Anterior cingulate cortex (tissue), 58 donors: ENCODE measurements at places on chromosomes 3 and 15.

DNA sequence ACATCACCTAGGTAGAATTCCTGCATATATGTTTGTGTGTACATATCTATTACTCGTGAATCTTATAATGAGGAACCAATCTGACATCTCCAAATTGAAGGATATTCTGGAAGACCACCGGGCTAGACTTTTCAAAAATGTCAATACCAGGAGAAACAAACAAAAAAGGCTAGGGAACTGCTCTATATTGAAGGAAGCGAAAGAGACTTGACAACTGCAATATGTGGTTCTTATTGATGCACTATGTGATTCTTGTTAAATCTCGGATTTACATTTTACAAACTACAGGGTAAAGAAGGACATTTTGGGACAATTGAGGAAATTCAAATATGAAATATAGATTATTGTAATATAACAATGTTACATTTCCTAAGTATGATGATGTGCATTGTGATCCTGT, 137.5 kb upstream of the CCDC54 start:
- DNase-seq, result no peak

DNA sequence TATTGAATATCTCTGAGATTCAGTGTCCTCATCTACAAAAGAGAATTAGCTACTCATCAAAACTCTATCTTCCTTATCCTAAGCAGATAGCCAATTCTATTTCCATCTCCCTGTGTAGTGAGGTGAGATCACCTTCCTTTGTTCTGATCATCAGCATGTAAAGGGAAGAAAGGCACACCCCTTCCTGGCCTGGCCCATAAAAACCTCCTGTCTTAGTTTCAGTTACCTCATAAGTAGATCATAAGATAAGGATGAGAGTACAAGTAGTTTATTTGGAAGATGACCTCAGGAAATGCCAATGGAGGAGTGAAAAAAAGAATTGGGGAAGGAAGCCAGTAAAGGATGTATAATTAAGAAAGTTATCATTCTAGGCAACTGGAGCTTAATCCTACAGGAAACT, 114.5 kb upstream of the GADL1 start:
- DNase-seq, result no peak

- DNase-seq, result no peak
Measured at GRCh38 chr3:142218703-142219102, 6.7 kb downstream of the GK5 start.

GRCh38 chr3:51389423-51390183, 1.5 kb upstream of the RBM15B start:
- DNase-seq, result peak; percentile 30

GRCh38 chr3:53254509-53255422, 1.1 kb downstream of the TKT start:
- peak; percentile 16 for DNase-seq

- DNase-seq, result no peak
Measured at GRCh38 chr3:122665226-122665786, 15.3 kb upstream of the PARP14 start.

DNA sequence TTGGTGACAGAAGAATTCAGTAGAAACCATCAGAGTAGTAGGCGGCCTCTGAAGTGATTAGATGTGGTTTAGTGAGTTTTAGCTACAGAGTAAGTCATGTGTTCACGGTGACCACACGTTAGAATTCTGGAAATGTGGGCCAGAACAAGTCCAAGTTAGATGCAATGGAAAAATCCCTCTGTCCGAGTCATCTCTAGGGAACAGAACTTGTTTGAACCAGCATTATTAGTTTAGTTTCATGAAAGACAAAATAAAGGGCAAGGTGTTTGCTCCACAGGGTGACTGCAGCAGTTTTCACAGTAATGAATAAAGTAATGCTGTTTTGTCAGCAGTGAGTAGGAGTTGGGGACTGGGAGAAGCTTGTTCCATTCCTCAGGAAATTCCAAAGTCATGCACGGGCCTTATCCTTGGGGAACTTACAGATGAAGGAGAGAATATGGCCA, 100.2 kb downstream of the CGNL1 start:
- no peak for DNase-seq

- DNase-seq, result no peak
Measured at GRCh38 chr3:42667096-42667522, 13.6 kb downstream of the ZBTB47 start.

GRCh38 chr3:44932986-44933944, 42.7 kb downstream of the ZDHHC3 start:
- no peak for DNase-seq

GRCh38 chr3:13785853-13786436, 93.9 kb downstream of the WNT7A start:
- no peak for DNase-seq

GRCh38 chr15:76866716-76867321, 38.3 kb downstream of the SCAPER start:
- no peak for DNase-seq

- DNase-seq, result no peak
Measured at GRCh38 chr15:87935583-87935982, 321.0 kb downstream of the NTRK3 start.

- peak; percentile 1 for DNase-seq
Measured at GRCh38 chr15:79595995-79596622, 164.0 kb downstream of the MINAR1 start.

- DNase-seq, result no peak
Measured at GRCh38 chr3:71310980-71311660, 272.4 kb downstream of the FOXP1 start.

- DNase-seq, result no peak
Measured at GRCh38 chr3:68996356-68996995, 17.0 kb downstream of the EOGT start.

- no peak for DNase-seq
Measured at GRCh38 chr3:14424711-14425580, 22.5 kb downstream of the SLC6A6 start.

DNA sequence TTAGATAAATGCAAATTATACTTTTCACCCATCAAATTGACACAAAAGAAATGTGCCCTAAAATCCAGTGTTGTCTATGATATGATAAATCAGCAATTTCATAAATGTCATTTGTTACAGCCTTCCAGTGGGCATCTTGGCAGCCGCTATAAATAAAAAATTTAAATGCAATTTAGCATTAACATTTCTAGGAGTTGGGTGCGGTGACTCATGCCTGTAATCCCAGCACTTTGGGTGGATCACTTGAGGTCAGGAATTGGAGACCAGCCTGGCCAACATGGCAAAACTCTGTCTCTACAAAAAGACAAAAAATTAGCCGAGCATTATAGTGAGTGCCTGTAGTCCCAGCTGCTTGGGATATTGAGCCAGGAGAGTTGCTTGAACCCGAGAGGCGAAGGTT, 65.9 kb upstream of the POMGNT2 start:
- DNase-seq, result no peak

- DNase-seq, result no peak
Measured at GRCh38 chr15:95635666-95636065, 694.8 kb upstream of the NR2F2 start.

GRCh38 chr3:105495021-105495420, 128.3 kb downstream of the ALCAM start:
- DNase-seq, result no peak

- no peak for DNase-seq
Measured at GRCh38 chr3:158050461-158050860, 55.8 kb downstream of the SHOX2 start.

GRCh38 chr15:71916834-71917233, 106.5 kb downstream of the NR2E3 start:
- DNase-seq, result no peak

DNA sequence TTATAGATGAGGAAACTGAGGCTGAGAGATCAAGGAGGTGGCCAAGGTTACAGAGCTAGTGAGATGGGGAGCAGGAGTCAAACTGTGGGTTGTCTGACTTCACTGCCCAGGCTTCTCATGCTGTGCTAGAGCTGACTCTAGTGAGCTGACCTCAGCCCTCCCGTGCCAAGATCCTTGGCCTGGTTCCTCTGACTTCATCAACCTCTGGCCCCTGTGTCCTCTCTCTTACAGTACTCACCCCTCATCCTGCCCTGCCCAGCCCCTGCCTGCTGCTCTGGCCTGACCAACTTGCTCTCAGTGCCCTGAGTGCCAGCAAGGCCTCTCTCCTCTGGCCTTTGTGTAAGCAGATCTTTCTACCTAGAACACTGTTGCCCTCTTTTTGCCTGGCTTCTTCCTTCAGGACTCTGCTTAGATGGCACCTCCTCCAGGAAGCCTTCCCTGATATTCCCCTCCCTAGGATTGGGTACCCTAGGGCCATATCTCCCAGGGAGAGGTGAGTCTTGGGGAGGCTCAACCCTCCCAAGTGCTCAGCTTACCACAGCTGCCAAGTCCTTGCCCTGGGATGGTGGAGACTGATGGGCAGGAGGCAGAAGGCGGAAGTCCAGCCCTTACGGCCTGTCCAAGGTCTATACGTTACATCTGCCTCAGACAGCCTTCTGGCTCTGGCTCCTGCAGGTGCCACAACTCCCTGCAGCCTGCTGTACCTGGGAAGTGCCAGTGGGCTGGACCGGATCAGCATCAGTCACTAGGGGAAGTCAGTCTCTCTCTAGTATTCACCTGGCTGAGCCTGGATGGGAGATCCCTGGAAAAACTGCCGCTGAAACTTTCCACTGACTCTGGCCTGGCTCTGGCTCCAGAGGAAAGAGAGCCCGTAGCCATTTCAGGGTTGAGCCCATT, 36.3 kb upstream of the FAM107A start:
- DNase-seq, result no peak

DNA sequence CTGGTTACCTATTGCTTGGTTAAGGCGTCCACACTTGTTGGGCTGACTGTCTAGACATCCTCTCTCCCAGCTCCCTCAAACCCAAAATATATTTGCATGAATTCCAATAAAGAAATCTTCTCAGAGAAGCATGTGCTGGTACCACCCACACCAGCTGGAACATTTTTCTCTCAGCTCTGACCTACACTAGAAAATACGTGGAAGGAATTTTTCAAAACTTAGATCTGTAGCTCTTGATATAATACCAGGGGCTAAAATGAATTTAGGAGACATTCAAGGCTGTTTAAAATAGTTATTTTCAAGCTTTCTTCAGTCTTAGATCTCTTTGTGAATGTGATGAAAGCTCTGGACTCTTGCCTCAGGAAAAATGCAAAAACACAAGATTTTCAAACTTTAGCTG, 590.4 kb downstream of the PDCD6IP start:
- DNase-seq, result no peak

GRCh38 chr15:100691321-100691720, 88.9 kb downstream of the ASB7 start:
- no peak for DNase-seq

DNA sequence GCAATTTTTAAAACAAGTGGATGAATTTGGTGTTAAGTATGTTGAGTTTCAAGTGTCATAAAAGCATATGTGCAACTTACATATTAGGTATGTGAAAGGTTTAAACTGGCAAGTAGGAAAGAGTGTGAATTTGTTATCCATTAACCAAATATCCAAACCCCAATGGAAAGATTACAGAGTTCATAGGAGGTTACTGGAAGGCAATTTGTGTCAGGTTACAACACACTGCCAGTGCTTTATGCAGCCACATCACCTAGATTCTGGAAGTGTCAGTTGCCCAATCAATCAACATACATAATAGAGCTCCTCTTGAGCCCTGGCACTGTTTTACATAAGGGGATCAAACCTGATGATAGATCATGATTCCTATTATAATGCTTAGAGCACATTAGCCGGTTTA, 261.0 kb downstream of the ROBO1 start:
- no peak for DNase-seq

DNA sequence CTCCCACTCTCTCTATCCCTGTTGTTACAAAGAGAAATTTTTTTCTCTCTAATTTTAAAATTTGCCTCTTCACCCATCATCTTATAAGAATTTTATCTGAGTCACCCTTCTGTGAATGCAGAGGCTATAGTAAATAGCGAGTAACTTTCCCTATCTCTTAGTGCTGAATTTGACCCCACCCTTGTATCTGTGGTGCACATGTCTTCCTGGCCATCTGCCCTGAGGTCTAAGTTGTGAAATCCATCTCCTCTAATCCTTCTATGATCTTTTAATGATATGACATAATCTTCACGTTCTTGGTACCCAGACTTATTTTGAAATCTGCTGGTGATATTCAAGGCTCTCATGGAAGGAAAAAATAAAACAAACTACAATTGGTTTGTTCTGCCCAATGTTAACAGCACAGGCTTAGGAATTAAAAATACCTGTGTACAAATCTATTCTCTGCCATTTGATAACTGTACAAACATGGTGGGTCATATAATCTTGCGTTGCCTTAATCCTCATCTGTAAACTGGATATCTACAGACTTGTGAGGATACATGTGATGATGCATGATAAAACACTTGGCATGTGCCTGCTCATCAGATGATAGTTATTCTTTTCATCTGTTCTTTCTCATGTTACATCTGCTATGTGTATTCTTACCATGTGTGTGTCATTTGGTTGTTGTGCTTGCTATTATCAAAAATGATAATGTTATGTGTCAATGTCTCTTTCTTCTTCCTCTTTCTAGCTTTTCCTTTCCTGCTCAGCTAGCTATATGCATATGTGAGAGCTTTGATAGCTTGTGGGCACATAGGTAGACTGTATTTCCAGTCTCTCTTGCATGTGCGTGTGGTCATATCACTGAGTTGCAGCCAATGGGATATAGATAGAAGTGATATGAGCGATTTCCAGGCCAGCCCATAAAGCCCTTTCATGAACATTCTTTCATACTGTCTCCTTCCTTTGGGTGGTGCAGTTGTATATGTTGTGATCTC, 13.7 kb upstream of the CCR3 start:
- DNase-seq, result no peak

DNA sequence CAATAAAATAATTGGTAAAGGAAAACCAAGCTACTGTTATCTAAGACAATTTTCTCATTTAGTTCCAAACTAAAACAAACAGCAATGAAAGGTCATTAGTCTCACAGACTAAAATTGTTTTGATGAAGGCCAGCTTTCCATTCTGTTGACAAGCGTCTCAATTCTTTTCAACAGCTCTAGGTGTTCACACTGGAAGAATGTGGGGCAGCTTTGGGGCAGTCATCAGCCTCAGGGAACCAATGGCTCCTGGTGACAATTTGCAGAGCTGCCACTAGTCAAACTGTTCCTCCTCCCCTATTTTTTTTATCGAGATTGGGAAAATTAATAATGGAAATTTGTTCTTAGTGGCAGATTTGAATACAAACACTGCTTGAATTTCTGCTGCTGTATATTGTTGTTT, 104.2 kb downstream of the MEIS2 start:
- DNase-seq, result no peak

DNA sequence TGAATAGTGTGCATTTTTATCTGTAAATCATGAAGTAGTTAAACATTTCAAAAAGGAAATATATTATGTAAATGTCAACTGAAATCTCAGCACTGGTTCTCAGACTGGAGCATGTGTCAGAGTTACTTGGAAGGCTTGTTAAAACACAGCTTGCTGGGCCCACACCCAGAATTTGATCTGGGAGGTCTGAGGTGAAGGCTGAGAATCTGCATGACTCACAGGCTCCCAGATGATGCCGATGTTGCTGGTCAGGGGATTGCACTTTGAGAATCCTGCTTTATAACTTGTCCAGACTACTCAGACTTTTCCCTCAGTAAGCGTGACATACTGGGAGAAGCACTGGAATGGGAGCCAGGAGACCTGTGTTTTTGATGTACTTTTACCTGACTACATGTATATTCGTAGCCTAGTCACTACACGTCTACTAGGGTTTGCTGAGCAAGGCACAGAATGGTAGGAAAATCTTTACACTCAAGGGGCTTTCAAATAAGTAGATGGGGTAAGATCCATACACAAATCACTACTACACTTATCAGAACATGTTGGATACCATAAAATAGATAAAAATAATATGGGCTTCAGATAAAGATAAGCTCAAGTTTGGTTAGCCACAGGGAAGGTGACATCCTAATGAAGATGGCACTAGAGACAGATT, 77.1 kb upstream of the MEX3B start:
- no peak for DNase-seq

- peak; percentile 45 for DNase-seq
Measured at GRCh38 chr3:14598143-14598569, 53.4 kb upstream of the CCDC174 start.
